Psoas muscle (tissue), 8 donors: ENCODE measurements at places on chromosomes 7 and 10. TPM values are rescaled to one million over a fixed set of nuclear protein-coding genes. Genes with fewer than 3 reads are reported as not detected.

The SKIDA1 gene
- total RNA-seq: 0.34 TPM

The AGAP5 gene
- 2.4 TPM for total RNA-seq

The TMEM225B gene
- 0.86 TPM for total RNA-seq

DNA sequence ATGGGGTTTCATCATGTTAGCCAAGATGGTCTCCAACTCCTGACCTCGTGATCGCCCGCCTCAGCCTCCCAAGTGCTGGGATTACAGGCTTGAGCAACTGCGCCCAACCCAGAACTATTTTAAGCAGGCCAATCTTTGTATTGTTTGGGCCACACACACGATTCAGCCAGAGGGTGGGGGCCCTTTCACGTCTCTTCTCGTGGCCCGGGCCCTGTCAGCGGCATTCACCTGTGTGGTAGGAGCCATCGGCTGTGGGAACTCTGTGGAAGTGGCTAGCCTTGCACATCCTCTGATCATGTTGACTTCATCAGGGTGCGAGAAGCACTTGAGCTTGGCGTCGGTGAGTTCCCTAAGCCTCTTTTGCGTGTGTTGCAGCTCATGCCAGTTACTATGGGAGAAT lies 16.9 kb downstream of the SUN1 start:
- DNase-seq: no peak
